Dermis blood vessel endothelial cell (primary cell): ENCODE measurements at places on chromosomes 1 and 21. TPM values are rescaled to one million over a fixed set of nuclear protein-coding genes. Genes with fewer than 3 reads are reported as not detected.

Gene ELF3
- total RNA-seq = 0.14 and 0.68 TPM in 2 replicates

Gene RAP1A
- 21.1 and 49.1 TPM in 2 replicates for total RNA-seq

DNA sequence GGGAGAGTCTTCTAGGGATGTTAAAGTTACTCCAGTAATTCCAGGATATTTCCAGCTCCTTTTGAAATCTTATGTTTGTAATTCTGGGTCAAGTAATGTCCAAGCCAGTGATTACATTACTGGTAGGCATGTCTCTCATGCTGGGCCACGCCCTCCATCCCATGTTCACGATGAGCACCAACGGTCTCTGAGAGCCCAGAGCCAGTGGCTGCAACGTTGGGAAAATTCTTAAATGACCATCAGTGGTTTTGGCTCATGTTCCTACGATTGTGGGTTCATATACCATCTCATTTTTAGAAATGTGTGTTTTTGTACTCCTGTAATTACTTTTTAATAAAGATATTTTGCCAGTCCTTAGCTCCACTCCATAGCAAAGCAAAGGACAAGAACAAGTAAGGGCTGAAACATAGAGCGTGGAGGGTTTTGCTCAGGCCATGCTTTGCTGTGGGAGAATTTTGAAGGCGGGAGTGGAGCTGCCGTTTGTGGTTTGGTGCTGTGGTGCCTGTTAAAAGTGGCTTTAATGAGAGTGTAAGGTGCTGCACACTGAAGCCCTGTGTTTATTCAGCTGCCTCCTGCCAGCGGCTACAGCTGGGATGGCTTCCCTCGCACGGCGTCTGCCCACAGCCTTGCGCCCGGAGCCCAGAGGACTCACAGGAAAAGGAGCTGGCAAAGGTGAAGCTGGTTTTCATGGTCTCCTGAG is 28.9 kb downstream of the VANGL1 start:
- DNase-seq = peak; percentile 36

DNA sequence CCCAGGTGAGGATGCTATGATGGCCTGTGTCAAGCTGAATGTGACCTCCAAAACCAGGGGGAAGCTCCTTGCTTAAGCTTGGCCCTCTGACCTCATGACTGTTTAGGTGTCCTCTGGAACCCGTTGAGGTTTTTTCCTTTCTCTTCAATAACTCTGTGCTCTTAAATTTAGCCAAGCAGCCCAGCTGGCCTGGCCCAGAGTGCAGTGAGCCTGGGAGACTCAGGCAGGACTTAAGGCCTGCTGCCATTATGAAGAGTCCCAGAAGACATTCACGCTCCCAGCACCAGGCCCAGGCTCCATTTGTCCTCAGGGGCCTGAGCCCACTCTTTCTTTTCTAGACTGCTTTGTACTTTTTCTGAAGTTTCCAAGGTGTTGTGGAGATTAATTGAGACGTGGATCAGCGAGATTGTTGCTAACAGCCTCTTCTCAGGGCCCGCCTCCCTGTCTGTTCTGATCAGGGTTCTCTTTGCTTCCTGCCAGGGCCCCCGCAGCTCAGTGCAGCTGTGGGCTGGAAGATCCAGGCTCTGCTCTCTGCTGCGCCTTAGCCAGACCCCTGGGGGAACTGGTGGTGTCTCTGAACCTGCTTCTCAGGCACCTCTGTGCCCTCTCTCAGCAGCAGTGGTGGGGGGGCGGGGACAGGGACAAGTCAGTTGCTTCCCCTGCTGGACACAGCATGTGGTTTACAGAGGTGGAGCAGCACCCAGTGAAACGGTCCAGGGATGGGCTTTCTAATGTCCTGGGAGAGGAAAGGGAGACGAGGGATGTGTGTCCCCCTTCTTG is 124.2 kb downstream of the GRIK3 start:
- no peak for DNase-seq

DNA sequence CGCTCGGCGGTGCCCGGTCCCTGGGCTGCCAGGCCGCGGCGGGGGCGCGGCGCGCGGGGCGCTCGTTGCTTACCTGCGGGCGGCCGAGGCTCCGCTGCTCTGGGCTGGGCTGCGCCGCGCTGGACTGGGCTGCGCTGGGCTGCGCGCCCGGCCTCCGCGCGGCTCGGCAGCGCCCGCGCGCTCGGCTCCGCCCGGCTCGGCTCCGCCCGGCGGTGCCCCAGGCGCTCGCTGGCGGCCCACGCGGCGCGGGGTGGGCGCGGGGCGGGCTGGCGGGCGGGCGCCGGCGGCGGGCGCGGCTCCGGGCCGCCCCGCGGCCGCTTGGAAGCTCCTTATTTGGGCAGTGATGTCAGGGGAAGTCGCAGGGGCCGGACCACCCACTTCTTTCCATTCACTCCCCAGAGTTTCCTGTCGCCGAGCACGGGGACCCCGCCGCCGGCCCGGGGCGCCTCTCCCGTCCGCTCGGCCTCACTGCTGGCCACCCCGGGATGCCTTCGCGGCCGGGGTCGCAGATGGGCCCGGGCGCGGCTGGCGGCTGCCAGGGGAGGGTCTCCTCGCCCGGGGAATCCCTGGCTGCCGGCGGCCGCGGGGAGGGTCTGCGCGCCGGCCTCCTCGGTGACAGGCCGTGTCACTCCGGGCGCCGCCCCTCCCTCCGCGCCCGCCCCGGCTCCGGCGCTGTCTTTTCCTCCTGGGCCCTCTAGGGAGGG is 177.7 kb upstream of the EDN2 start:
- peak; percentile 58 for DNase-seq

GRCh38 chr1:86394416-86394815 is 1.7 kb downstream of the ODF2L start:
- DNase-seq = peak; percentile 66

DNA sequence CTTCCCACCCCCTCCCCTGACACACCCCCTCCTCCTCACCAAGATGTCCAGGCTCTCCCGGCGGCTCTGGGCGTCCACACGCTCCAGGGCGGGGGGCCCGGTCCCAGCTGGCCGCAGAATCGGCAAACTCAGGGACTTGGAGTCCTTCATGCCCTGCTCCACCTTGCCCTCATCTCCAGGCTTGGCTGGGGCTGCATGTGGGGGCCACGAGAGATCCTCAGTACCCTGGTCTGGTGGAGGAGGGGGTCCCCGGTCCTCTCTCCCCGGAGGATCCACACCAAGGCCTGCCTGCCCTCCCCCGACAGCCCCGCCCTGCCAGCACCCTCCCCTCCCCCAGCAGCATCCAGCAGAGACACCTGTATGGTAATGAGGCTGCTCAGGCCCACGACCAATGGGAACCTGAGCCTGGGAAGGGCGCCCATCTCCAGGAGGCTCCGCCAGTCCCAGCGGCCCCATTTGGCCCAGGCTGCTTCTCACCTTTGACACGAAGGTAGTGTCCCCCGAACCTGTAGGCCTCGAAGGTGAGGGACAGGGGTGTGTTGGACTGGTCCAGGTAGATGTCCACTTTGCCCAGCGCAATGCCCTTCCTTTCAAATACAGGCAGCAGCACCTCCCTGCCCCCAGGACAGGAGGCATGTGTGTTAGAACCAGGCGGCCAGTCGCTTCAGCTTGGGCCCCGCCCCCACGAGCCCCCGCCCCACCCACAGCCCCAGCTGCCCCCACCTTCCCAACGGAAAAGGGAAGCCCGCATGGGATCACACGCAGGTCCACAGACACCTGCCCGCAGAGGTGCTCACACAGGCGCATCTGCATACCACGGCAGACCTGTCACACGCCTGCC is 8.2 kb upstream of the TNFRSF25 start:
- DNase-seq = no peak
